ENCODE measurements at places on chromosomes 4 and X. TPM values are rescaled to one million over a fixed set of nuclear protein-coding genes. Genes with fewer than 3 reads are reported as not detected.

Gene TEC
- 0.97 TPM for total RNA-seq

Gene SYTL4
- 18.4 TPM for total RNA-seq

DNA sequence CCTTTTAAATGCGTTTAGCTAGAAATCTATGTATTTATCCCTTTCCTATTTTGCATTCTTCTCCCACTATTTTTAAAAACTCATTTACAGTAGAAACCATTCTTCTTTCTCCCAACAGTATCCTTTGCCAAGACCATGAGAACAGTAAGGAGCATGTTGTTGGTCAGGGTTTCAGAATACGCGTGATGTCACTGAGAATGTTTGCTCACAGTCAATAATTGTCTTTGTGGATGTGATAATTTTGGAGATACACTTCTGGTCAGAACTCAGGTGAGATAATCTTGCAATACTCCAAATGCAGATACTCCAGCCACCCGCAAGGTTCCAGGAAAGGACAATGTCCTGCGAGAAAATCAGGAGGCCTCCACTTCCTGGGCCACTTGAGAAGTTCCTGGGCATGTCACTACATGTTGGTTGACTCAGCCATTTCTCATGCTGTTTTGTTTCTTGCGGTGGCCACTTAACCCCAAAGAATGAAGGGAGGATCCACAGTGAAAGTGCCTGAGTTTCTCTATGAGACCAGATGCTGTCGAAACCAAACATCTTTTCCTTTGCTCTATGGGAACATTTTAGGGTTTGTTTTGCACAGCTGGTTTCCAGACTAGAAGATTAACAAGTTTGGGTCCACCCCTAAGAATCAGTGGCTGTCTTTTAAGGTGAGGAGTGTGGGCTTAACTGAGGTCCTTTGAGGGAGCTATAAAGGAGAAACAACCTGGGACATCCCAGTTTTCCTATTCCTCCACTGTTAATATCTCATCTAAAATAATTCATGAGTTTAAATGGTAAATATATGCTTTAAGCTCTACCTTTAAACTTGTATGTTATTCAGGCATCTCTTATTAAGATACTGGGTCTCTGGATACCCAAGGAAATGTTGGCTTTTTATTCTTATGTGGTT is 116.0 kb downstream of the SOWAHB start:
- DNase-seq: no peak

Gene OSTC
- 209 TPM for total RNA-seq

DNA sequence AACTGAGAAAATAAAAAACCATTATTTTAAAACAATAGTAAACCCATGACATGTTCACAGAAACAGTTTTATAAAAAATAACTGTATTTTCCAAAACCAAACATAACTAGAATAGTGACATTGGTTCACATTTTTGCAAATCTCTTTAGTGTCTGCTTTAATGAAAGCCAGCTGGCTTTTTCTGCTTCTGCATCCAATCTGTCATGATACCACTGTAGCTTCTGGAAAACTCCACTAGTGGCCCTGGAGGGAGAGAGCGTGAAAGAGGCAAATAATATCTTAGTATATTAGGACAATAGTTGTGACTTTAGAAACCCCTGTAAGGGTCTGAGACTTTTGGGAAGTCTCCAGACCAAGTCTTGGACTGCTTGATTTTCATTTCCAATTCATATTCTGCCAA is 31.1 kb downstream of the FGFBP1 start:
- DNase-seq: no peak

DNA sequence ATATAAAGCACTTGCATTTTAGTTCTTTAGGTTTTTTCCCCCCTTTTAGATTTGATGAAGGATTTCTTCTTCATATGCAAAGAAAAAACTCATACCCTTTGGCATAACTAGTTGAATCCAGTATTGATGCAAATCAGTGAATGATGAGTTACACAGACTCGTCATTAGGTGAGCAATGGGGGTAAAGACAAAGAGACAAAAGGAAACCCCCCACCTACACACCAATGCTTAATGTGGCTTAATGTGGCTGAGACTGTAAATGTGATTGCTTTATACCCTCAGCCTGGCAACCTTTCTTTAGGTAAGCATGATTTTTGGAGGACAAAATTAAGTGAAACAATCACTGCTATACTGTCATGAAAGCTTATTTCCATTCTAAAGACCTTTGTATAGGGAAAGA is 39.5 kb downstream of the CD40LG start:
- DNase-seq: no peak

DNA sequence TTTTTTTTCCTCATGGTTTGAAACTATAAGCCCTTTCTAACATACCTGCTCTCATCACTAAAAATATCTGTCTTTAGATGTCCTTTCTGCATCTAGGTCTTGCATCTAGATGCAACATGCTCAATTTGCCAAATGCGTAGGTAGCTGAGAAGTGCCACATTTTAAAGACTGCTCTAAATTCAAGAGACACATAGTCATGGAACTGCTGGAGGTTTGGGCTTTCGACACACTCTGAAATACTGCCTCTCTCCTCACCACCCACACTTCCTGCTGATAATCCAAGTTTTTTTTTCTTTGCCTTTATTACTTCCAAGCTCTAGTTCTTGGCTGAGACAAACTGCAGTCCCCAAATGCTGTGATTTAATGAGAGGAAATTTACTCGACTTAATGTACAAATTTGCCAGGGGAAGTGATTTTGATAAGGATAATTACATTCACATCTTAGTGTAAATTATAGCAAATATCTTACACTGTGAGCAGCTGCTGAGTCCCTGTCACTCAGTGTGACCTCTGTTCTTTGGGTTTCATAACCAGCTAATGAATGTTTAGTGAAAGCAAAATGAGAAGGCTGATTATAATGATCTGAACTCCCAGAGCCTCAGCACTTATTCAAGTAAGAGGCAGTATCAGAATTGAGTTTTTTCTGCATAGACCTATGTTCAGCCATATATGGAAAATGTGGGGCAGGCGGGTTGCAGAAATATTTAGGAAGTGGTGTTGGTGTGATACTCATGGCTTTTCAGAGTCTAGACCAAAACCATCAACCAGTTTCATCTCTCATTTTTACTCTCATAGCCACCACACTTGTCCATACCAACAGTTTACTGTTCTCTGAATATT is 31.3 kb downstream of the DRD5 start:
- no peak for DNase-seq

GRCh38 chr4:160286051-160286450 is 1183.2 kb downstream of the RAPGEF2 start:
- DNase-seq: no peak

Data from endothelial cell of umbilical vein (primary cell).